ENCODE measurements at places on chromosomes 1 and 21. TPM values are rescaled to one million over a fixed set of nuclear protein-coding genes. Genes with fewer than 3 reads are reported as not detected.

- no peak for DNase-seq
Observed at GRCh38 chr1:198858033-198858432, 219.2 kb downstream of the PTPRC start.

GRCh38 chr21:45064091-45064490 is 10.3 kb upstream of the ADARB1 start:
- DNase-seq = no peak

DNA sequence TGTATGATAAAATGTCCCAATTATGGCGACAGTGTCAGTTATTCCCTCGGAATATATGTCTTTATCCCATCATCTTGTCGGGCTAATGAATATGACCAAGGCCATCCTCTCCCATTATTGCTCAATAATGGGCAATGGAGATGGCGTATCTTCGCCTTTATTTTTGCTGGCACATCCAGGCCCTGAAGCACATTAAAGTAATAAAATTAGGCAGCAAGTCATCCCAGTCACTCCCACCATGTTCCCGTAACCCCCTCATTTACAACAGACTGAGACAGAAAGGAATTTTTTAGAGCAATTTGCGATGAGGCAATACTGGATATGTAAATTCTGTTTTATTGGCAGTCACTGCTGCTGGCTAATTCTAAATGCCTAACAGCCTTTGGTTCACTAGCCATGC is 35.3 kb downstream of the CLIC6 start:
- DNase-seq = no peak

- DNase-seq = no peak
Observed at GRCh38 chr1:38291906-38292521, 245.4 kb upstream of the POU3F1 start.

Gene LCE1E
- total RNA-seq = not detected

DNA sequence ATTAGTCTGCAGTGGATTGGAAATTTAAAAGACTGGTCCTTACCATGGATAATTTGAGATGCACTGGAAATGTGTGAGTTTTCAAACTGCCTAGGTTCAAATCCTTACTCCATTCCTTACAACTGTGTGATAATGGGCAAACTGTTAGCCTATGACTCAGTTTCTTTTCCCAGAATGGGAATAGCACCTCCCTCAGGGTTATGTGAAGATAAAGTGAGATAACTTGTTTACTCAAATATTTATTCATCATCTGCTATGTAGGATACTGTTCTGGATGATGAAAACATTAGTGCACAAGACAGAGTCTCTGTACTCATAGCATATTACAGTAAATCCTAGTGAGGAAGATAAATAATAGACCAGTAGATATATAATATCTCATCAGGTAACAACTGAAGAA is 28.6 kb downstream of the LRIG2 start:
- no peak for DNase-seq

DNA sequence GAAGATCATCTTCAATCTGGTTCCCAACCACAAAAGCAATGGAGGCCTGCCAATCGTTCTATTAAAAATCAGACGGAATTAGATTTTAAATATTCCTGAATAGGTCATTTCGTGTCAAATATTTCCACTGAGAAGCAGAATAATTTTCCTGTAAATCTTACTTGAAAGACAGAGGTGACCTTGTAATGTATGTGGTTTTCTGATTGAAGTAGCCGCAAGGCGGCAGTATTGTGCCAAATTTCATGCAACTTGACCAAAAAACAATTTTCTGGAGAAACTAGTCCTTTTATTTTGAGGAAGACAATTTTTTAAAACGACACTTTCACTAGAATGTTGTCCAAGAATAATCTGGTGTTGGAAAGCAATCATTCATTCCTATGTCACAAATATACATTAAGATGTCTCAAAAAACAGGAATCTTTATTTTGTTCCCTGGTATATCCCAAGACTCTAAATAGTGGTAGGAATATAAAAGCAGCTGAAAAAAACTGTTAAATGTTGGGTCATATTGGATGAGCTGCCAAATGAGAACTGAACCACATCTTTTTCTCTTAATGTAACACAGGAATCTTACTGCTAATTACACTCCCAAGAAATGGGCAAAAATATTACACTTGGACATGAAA is 33.6 kb downstream of the SPAG17 start:
- DNase-seq = peak; percentile 60

GRCh38 chr1:67061266-67061665 is 7.3 kb upstream of the SLC35D1 start:
- no peak for DNase-seq

Gene IGFN1
- 0.51 TPM for total RNA-seq

Gene OPRD1
- total RNA-seq = 0.21 TPM

Gene CENPF
- total RNA-seq = 64.3 TPM

Gene NPL
- total RNA-seq = 2.8 TPM

DNA sequence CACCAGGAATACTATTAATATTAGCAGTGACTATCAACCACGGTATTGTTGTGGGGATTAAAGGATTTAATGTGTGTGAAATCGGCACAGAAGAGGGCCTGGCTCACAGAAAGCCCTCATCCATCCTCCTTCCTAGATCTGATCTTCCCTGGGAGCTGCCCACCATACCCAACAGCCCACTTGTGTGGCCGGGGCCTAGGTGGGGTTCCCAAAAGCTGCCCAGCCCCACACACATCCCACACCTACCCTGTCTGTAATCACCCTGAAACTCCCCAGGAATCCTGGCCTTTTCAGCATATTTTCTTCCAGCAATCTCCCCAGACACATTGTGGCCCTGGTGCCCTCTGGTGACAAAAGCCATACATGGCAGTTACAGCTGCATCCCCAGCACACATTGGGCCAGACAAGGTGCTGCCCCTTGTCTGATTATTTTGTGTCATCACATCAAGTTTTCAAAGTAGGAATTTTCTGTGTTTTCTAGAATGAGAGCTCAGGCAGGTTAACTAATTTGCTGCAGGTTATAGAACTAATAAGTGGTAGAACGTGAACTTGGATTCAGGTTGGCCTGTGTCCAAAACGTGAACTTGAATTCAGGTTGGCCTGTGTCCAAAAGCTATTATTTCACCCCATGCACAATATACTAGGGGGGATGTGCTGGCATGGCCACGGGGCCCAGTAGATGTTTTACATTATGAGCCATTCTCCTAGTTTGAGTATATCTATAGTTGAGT is 5.3 kb upstream of the SLC6A9 start:
- peak; percentile 80 for DNase-seq

GRCh38 chr1:2258996-2259395 is 30.9 kb downstream of the SKI start:
- no peak for DNase-seq

DNA sequence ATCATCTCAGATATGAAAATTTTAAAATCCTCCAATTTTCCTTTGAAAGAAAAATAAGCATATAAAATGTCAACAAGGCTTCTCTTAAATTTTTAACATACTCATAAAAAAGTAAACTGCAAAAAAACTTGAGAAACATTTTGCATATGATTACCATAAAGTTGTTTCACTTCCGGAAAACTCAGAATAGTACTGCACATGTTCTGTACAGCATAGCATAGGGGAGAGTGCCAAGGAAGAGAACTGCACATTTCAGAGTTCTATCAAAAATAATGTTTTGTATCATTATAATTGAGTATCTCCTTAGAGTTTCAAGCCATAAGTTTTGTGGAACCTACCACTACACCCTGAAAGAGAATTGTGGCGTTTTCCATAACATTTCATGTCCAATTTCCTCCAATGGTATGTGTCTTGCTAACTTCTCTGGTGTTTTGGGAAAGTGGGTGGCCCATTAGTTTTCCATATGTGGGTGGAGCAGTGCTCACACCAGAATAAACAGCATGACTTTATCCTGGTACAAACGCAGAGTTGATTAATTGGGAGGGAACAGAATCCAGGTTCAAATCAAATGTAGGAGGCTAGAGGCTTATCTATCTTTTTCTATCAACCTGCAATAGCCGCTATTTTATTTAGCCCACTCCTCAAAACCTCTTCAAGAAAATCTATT is 430.9 kb downstream of the LMO4 start:
- DNase-seq = no peak

DNA sequence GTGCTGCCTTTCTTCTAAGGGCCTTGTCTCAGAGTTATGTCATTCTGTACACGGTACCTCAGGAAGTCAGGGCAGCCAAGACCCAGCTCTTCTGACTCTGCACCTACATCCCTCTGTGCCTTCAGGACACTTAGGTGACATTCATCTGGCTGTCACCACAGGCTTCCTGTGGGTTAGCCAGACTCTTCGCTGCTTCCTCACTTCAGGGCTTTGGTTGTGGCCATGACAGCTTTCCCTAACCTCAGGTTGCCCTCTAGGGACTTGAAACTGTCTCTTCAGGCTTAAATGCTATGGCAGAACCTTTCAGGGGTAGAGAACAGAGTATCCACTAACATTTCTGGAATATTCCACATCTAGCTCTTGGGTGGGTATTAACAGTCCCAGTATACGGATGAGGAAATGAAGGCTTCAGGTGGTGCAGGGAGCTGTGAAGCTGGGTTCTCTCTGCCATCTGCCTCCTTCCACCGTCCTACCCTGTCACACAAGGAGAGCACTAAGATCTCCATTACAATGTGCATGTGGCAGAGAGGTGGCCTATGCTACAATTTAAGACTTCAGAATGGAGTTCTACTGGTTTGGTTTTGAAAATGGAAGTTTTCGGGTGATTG is 9.9 kb downstream of the TSSK3 start:
- DNase-seq = no peak

- no peak for DNase-seq
Observed at GRCh38 chr21:33839806-33840205, 75.8 kb downstream of the ATP5PO start.

- no peak for DNase-seq
Observed at GRCh38 chr1:191993549-191993948, 164.7 kb upstream of the RGS18 start.

Gene KCNJ9
- total RNA-seq = not detected

Gene DNAJC28
- total RNA-seq = 2.6 TPM

- no peak for DNase-seq
Observed at GRCh38 chr1:195520757-195521156, 1087.5 kb downstream of the KCNT2 start.

GRCh38 chr1:184865831-184866230 is 108.5 kb downstream of the NIBAN1 start:
- DNase-seq = no peak

DNA sequence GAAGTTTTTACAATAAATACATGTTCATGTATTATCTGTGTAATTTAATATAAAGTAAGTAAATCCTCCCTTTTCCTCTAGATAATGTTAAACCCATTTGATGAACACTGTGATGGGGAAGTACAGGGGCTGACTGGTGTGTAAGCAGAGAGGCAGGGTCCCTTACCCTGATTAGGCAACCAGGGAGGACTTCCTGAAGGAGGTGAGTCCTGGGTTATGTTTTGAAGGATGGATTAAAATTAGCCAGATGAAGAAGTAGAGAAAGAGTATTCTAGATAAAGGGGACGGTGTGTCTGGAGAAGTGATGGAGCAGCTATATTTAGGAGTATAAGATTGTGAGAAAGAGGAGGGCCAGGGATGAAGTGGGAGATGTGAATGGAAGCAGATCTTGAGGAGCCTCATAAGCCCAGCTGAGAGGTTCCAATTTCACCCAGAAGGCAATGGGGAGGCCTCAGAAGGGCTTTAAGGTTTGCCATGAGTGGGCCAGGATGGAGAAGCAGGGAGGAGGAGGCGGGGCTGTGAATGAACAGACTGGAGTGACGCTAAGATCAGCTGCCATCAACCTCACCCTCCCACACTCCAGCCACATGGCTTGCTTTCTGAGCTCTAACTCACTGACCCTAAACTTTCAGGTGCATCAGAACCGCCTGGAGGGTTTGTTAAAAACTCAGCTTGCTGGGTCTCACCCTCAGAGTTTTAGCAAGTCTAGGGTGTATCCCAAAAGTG is 30.9 kb upstream of the ID3 start:
- DNase-seq = no peak

GRCh38 chr1:27331426-27331825 is 9.5 kb downstream of the TMEM222 start:
- no peak for DNase-seq

Gene ADGRL4
- total RNA-seq = 0.11 TPM

DNA sequence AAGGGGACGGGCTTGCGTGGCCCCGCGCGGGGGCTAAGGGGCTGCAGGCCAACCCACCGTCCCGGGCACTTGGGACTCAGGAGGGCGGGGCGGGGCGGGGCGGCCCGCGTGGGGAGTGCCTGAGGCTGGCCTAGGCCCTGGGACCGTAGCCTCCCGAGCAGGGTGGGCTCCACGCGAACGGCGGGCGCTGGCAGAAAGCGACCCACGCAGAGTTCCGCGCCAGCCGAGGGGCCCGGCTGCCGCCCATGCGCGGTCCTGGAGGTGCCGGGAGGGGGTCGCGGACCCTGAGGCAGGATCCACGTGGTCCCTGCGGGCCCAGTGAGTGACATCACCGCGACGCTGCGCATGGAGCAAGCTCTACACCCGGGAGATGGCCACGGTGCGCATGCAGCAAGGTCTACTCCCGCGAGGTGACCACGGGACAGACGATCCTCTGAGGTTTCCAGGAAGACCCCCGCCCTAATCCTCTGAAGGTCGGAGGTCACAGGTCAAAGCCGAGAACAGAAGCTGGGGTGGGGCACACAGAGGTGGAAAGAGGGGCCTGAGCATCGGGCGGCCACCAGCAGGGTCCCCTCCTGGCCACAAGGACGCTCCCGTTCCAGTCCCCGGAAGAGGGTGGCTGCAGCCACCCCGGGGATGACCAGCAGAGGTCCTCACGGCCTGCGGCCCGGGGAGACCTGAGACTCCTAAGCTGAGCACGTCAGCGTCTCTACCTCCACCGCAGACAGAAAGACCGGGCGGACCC is 13.5 kb upstream of the SLC19A1 start:
- peak; percentile 93 for DNase-seq

Gene PRELP
- total RNA-seq = not detected

Gene SPAG17
- total RNA-seq = not detected

DNA sequence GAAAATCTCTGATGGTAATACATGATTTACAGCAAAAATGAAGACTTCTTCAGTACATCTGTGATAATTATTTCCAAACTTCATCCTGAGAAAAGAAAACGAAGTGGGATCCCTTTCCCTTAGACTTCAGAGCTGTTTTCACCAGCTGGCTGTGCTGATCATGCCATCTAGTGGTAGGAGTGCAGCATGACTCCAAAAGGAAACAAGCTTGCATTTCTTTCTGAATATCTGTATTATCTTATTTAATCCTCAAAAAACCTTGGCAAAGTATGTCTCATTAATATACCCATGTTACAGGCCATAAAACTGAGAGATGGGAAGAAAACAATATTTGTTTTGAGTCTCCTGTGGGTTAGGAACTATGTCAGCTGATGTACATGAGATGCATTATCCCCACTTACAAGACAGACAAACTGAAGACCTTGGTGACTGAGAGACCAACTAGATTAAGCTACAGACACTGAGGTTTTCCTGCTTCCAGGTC is 9.8 kb upstream of the GJA8 start:
- peak; percentile 42 for DNase-seq
